ENCODE measurements at places on chromosomes 3 and 15.
A peak's percentile ranks its signal among the peaks of the same experiment; 100 is the strongest.

DNA sequence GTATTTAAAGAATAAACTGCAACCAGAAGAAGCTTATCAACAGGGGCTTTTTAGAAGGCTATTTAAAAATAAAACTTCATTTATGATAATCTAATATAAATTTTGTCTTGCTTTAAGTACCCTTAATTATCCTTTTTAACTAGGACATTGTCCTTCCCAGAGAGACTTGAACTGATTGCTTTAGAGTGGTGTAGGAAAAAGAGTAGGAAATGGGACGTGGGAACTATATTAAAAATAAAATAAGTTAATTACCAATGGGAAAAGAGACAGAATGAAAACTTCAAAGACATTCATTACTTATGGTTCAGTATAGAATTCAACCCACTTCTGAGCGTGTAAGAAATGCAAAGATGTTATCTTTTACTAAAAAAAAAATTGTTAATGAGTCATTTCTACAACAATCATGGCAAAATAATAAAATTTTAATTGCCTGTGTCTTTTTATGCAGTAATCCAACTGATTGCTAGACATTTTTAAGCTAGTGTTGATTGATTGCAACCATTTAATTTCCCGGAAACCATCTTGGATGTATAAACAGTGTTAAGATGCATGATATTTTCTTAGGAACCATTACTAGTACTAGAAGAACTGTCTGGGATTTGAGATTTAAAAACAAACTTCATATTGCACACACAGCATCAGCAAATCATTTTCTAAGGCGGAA is 298.8 kb upstream of the UMPS start:
- no peak for DNase-seq

GRCh38 chr15:95284933-95285421 is 1045.5 kb upstream of the NR2F2 start:
- no peak for DNase-seq

GRCh38 chr3:66267906-66268305 is 47.1 kb downstream of the SLC25A26 start:
- no peak for DNase-seq

GRCh38 chr15:79962178-79962577 is 8.8 kb downstream of the BCL2A1 start:
- DNase-seq = no peak

GRCh38 chr3:98034036-98034435 is 1.1 kb downstream of the GABRR3 start:
- no peak for DNase-seq

GRCh38 chr15:29935296-29936004 is 113.2 kb upstream of the TJP1 start:
- DNase-seq = peak; percentile 7

GRCh38 chr15:53884441-53884840 is 93.8 kb upstream of the UNC13C start:
- no peak for DNase-seq

DNA sequence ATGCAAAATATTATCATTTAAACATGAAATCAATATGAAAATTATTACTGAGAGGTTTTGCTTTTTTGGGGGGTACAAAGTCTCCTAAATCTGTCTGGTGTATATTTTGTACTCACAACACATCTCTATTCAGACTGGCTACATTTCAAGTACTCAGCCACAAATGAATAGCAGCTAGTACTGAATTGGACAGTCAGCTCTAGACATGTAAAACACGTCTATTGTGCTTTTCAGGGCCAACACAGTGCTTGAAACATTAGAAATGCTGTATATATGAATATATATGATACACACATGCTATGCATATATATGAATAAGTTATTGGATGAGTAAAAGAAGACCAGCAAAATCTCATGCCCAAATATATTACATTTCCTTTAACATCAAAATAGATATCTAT is 103.8 kb upstream of the CFAP20DC start:
- DNase-seq = no peak

- no peak for DNase-seq
Observed at GRCh38 chr3:127728417-127729015, 55.8 kb downstream of the ABTB1 start.

GRCh38 chr3:22117751-22118346 is 366.8 kb upstream of the ZNF385D start:
- no peak for DNase-seq

- no peak for DNase-seq
Observed at GRCh38 chr3:126477061-126477380, 1.3 kb upstream of the ZXDC start.

GRCh38 chr3:46395210-46395661 is 11.6 kb downstream of the CCR5AS start:
- DNase-seq = no peak

GRCh38 chr15:85458764-85459163 is 78.4 kb downstream of the AKAP13 start:
- DNase-seq = no peak

- DNase-seq = no peak
Observed at GRCh38 chr15:31526916-31527690, 200.5 kb downstream of the KLF13 start.

DNA sequence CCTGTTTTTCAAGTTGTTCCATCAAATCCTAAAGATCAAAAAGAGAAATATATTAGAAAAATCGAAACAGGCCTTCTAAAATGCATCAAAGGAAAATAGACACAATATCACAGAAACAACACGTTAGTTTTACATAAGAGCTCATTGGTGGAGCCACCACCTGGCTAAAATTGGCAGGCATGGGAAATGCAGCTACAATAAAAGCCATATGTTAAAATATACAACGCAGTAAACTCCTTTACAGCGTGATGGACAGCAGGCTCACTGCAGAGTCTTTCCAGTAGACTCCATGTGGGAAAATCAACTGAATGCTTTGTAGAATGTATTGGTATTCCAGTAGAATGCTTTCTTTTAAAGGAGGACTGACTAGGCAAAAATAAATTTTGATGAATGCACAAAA is 40.9 kb upstream of the MYO5C start:
- DNase-seq = no peak

- DNase-seq = no peak
Observed at GRCh38 chr3:153172796-153173757, 11.1 kb downstream of the RAP2B start.

Measured in stimulated activated CD4-positive, alpha-beta T cell treated with anti-CD3 and anti-CD28 coated beads, Interleukin-2, amount 100 ng/mL, for 24 hours (primary cell).